GM12878 (cell line): ENCODE measurements at places on chromosomes 6 and 20. TPM values are rescaled to one million over a fixed set of nuclear protein-coding genes. Genes with fewer than 3 reads are reported as not detected.
A peak's percentile ranks its signal among the peaks of the same experiment; 100 is the strongest.

- no peak for DNase-seq
- no peaks in the 10 kb centered on the region for H3K4me1 ChIP-seq
- H3K4me3 ChIP-seq: no peak overlapping the region
- H3K36me3 ChIP-seq: no peaks in the 10 kb centered on the region
Observed at GRCh38 chr20:5863040-5863833, 87.1 kb downstream of the TRMT6 start.

DNA sequence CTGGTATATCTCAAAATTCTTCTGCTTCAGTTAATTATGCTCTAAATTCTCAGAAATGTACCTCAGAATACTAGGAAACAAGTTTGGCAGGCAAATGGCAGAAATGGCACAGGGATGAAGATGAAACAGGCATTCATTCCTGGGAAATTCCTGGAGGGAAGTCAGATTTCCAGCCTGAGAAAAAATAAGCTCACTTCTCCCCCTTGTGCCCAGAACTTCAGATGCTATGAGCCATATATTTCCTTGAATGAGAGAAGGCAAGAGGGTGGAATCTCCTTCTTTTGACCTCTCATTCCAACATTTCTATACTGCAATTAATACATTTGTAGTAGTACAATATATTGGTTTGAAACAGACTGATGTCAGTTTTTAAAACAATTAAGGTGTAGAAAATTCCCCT is 22.8 kb downstream of the RGS17 start:
- no peaks in the 10 kb centered on the region for H3K27me3 ChIP-seq
- no peak overlapping the region for H3K4me3 ChIP-seq
- no peaks in the 10 kb centered on the region for H3K36me3 ChIP-seq
- no peak for DNase-seq

- peak; percentile 78 for DNase-seq
- H3K36me3 ChIP-seq: 0 out of 2 replicates have a peak, but pooled peaks cover 4% of the 10 kb centered on the region
- H3K27ac ChIP-seq: peak overlapping the region; percentile 80
- peaks cover 34% of the 10 kb centered on the region for H3K4me1 ChIP-seq
- H3K27me3 ChIP-seq: no peaks in the 10 kb centered on the region
Observed at GRCh38 chr6:106097411-106098231, 11.5 kb downstream of the PRDM1 start.

DNA sequence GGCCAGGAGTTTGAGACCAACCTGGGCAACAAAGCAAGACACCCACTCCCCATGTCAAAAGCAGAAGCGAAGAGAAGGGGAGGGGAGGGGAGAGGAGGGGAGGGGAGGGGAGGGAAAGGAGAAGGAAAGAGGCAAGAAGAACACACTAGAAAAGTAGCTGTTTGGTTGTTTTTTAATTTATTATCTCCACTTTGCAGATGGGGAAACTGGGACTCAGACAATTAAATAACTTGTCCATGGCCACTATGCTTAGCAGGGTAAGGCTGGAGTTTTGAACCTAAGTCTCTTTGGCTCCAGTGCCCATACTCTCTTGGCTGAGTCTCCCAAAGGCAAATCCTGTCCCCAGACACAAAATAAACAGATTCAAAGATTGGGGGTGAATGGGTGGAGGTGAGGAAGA is 12.4 kb upstream of the GHRH start:
- H3K27ac ChIP-seq: no peak overlapping the region
- no peak for DNase-seq
- H3K36me3 ChIP-seq: no peaks in the 10 kb centered on the region
- no peak overlapping the region for H3K4me3 ChIP-seq

GRCh38 chr6:155654474-155654873 is 198.8 kb upstream of the NOX3 start:
- DNase-seq: no peak
- no peaks in the 10 kb centered on the region for H3K4me1 ChIP-seq
- H3K27ac ChIP-seq: no peak overlapping the region
- no peak overlapping the region for H3K4me3 ChIP-seq
- H3K27me3 ChIP-seq: no peaks in the 10 kb centered on the region
- H3K36me3 ChIP-seq: no peaks in the 10 kb centered on the region

GRCh38 chr20:37992802-37993409 is 40.4 kb downstream of the TTI1 start:
- no peaks in the 10 kb centered on the region for H3K27me3 ChIP-seq
- DNase-seq: no peak
- no peak overlapping the region for H3K4me3 ChIP-seq

GRCh38 chr6:14286634-14287428 is 169.3 kb downstream of the CD83 start:
- no peak for DNase-seq
- H3K4me1 ChIP-seq: no peaks in the 10 kb centered on the region
- H3K4me3 ChIP-seq: no peak overlapping the region

GRCh38 chr20:59726281-59726595 is 121.9 kb downstream of the PHACTR3 start:
- no peaks in the 10 kb centered on the region for H3K27me3 ChIP-seq
- no peak for DNase-seq
- peaks cover 4% of the 10 kb centered on the region for H3K4me1 ChIP-seq
- H3K27ac ChIP-seq: no peak overlapping the region
- H3K4me3 ChIP-seq: no peak overlapping the region
- no peaks in the 10 kb centered on the region for H3K36me3 ChIP-seq

DNA sequence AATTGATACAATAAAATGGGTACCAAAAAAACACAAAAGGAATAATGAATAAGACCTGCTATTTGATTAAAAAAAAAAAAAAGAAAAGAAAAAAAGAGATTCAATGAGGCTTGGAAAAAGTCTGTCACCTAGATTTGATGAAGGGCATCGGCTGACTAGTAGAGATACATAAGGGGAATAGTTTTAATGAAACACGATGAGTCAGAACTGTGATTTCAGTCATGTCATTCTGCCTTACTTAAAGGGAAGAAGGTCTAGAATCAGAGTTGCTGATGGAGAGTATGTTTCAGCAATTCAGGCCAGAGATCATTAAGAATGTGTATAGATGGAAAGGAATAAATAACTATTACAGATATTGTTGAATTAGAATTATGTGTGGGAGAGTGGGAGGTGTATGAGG is 565.9 kb upstream of the RNF217 start:
- DNase-seq: no peak
- H3K4me3 ChIP-seq: no peak overlapping the region
- H3K36me3 ChIP-seq: no peaks in the 10 kb centered on the region
- no peak overlapping the region for H3K27ac ChIP-seq

GRCh38 chr20:2151858-2152281 is 50.2 kb downstream of the STK35 start:
- no peaks in the 10 kb centered on the region for H3K4me1 ChIP-seq
- H3K27me3 ChIP-seq: no peaks in the 10 kb centered on the region
- DNase-seq: no peak
- H3K27ac ChIP-seq: no peak overlapping the region

DNA sequence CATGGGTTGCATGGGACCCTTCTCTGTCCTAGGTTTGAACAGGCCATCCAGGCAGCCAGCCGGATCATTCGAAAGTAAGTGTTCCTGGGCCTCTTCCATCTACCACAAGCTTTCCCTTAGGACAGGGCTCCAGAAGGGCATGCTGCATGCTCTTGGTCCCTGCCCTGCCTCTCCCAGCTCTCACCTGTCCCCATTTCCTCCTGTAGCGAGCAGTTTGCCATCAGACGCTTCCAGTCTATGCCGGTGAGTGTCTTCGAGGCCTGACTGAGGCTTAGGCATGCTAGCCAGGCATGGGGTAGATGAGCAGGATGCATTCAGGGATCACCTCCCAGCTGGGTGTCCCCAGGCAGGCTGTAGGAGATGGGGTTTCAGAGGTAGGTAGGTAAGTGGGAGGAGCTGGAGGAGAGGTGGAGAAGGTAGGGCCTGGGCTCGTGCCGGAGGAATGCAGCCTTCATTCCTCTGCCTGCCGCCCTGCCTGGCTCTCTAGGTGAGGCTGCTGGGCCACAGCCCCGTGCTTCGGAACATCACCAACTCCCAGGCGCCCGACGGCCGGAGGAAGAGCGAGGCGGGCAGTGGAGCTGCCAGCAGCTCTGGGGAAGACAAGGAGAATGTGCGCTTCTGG is 4.3 kb downstream of the CDC25B start:
- H3K27me3 ChIP-seq: no peaks in the 10 kb centered on the region
- H3K36me3 ChIP-seq: peaks cover 28% of the 10 kb centered on the region
- peaks cover 41% of the 10 kb centered on the region for H3K4me1 ChIP-seq
- no peak overlapping the region for H3K27ac ChIP-seq

DNA sequence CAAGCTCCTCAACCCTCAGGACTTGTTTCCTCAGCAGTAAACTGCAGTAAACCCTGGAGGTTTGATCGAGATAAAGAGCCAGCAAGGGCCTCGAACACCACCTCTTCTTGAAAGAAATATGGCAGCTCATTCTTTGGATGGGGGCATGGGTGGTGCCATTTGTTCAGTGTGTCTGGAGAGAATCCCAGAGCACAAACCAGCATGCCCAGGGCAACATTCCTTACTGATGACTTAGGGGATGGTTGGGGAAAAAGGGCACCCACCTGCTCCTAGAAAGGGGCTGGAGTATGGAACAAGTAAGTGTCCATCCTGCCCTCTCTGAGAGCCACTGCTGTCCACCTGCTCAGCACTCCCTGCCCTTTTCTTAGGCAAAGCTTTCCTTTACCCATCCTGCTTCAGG is 31.3 kb upstream of the ZFAND3 start:
- H3K36me3 ChIP-seq: no peaks in the 10 kb centered on the region
- H3K27ac ChIP-seq: no peak overlapping the region
- no peaks in the 10 kb centered on the region; the same call in 1 of the 2 replicates for H3K27me3 ChIP-seq
- no peak overlapping the region for H3K4me3 ChIP-seq

DNA sequence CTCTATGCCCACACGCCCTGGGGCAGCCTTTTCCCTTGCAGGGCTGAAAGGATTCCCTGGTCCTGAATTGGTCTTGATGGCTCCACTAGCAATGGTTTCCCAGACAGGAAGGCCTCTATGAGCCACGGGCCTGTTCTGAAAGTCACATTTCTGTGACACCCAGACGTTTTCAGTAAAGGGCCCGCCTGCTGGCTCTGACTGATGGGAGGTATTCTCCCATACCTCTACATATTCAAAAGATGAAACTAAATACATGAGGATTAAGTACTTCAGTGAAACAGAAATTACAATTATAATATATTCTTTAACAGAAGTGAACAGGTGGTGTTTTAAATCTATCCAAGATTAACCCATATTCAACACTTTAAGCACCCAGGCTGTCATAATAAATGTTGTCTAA is 629.8 kb downstream of the CDH26 start:
- H3K4me3 ChIP-seq: no peak overlapping the region
- H3K36me3 ChIP-seq: no peaks in the 10 kb centered on the region
- DNase-seq: no peak
- H3K4me1 ChIP-seq: no peaks in the 10 kb centered on the region
- no peak overlapping the region for H3K27ac ChIP-seq
- H3K27me3 ChIP-seq: no peaks in the 10 kb centered on the region

BICRAL gene
- 12.3 and 13.6 TPM in 2 replicates for total RNA-seq

PNPLA1 gene
- not detected in 2 replicates for total RNA-seq

PLA2G7 gene
- not detected in 2 replicates for total RNA-seq

KCNG1 gene
- total RNA-seq: not detected in 2 replicates

PKIB gene
- 0.19 and 0.74 TPM in 2 replicates for total RNA-seq

TOX2 gene
- total RNA-seq: 40.5 and 40.6 TPM in 2 replicates

DNAAF9 gene
- 1.9 and 2.1 TPM in 2 replicates for total RNA-seq

RNF217 gene
- total RNA-seq: 0.05 and 0.37 TPM in 2 replicates

UBE3D gene
- total RNA-seq: 5.6 and 6.2 TPM in 2 replicates

ULBP3 gene
- total RNA-seq: not detected in 2 replicates
